HT-29 (cell line): ENCODE measurements at places on chromosomes 3 and 15.

DNA sequence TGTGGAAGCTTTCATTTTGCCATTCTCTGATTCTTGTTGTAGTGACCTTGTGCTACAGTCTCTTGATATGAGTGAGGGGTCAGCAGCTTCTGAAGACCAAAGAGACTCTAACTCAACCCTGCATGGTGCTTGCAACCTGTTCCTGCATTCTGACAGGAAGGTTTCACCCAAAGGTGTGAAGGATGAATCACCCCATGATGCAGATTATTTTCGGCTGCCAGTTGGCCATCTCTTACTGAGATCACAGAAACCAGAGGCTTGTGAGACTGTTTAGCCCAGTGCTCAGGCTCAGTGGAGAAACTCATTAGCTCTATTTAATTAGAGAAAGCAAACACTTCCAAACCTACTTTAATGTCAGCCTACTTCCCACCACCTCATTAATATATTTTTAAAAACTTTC, 29.2 kb upstream of the TPRG1 start:
- DNase-seq, result no peak

- no peak for DNase-seq
These were observed 84.0 kb downstream of the SRGAP3 start for GRCh38 chr3:9165421-9165820.

DNA sequence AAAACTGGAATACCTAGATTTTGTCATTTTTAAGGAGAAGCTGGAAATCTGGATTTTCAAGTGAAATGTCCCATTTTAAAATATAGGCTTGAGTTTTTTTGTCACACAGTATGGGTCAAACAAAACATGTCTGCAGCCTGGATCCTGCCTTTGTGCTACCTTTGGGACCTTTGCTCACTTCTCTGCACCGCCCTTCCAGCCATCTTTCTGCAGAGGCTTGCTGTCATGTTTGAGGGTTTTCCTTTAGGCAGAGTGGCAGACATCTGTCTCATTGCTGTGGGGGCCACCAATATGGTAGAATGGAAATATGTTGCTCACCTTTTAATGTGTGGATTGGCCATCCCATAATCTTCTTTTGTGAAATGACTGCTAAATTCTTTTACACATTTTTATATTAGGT, 136.3 kb downstream of the EEFSEC start:
- no peak for DNase-seq

- DNase-seq, result no peak
These were observed 4.9 kb upstream of the MYZAP start for GRCh38 chr15:57586661-57587424.

GRCh38 chr3:98612996-98613517, 19.6 kb upstream of the CPOX start:
- no peak for DNase-seq

GRCh38 chr3:63762934-63763550, 56.1 kb upstream of the C3orf49 start:
- no peak for DNase-seq

GRCh38 chr15:55823699-55824340, 80.9 kb upstream of the PRTG start:
- no peak for DNase-seq

GRCh38 chr3:141373768-141374526, 5.6 kb downstream of the ZBTB38 start:
- no peak for DNase-seq

- no peak for DNase-seq
These were observed 486.4 kb downstream of the FHIT start for GRCh38 chr3:60764870-60765269.

GRCh38 chr3:115127208-115127607, 19.9 kb downstream of the ZBTB20 start:
- no peak for DNase-seq

DNA sequence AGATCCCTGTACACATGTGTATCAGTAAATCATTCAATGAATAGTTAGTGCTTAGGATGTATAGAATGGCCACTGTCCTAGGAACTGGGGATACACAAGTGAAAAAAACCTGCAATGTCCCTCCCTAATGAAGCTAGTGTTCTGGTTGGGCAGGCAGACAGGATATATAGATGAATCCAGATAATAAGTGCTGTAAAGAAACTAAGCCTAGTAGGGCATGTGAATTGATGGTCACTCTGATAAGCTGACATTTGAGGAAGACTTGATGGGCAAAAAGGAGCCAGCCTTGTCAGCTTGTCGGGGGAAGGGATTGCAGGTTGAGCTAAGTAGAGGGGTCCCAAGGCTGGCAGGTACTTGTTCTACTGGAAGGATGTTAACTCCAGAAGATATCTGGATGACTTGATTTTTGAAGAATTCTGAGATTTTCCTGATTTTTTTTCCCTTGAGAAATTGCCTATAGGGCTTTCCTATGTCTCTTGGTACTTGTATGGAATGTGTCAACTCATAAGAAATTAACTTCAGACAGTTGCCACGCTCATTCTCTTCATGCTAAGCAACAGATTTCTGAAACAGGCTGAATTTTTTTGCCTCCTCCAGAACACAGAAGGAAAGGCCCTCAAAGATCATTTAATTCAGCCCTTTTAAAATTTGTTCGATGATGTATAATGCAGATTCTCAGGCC, 6.3 kb upstream of the KIF23 start:
- no peak for DNase-seq

DNA sequence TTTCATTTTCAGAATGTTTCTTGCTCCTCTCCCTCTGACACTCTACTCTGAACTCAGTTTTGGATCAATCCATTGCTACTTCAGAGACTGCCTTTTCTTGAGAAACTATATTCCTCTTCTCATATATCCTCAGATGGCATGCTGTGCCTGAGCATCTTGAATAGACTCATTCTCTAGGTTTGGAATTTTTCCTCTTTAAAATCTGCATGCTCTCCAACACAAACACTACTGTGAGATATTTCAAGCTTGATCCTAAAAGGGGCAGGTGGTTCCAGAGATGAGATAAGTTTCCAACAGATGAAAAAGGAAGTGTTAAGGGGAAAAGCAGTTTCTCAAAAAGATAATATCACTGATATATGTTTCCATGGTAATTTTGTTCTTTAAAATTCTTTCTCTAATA, 742.2 kb upstream of the EPHA6 start:
- DNase-seq, result no peak

- DNase-seq, result no peak
These were observed 223.1 kb upstream of the EOMES start for GRCh38 chr3:27945229-27945628.

- DNase-seq, result no peak
These were observed 18.9 kb downstream of the PTPN23 start for GRCh38 chr3:47399531-47400270.

DNA sequence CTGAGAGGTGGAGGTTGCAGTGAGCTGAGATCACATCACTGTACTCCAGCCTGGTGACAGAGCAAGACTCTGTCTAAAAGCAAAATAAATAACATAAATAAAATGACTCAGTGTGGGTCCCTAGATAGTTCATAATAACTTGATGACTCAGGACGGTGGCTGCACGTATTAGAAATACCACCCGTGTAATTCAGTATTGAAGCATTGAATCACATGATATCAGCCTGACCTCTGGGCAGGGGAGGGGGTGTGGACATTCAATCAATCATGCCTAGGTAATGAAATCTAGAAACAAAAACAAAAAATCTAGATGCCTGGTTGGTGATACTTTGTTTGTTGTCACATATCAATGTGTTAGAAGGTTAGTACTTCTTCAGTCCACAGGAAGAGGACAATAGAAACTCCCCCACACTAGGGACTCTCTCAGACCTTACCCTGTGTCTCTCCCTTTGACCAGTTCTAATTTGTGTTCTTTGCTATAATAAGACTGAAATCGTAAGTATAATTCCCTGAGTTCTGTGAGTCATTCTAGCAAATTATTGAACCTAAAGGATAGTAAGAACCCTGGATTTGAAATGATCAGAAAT, 177.3 kb downstream of the GAP43 start:
- DNase-seq, result peak; percentile 20

- DNase-seq, result peak; percentile 28
These were observed 371.7 kb upstream of the GBE1 start for GRCh38 chr3:82133070-82133606.

GRCh38 chr15:55928955-55929354, 64.5 kb downstream of the NEDD4 start:
- no peak for DNase-seq

- DNase-seq, result no peak
These were observed 3.4 kb downstream of the UPK1B start for GRCh38 chr3:119176778-119177177.

DNA sequence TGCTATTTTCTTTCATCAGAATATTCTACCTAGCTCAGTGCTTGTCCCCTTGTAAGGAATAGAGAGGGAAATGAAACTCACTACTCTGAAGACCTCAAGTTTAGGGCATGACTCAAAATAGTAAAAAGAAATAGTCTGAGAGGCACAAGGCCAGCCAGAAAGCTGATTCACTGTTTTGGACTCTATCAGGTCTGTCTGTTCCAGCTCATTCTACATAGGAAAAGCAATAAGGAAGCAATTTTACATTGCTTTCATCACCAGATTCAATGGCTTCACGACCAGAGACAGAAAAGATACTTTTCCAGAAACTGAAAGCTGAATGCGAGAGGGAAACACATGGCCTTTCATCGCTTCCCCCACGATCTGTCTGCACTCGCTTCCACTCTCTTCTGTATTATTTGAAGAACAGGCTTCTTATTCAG, 276.0 kb downstream of the GBE1 start:
- no peak for DNase-seq

- DNase-seq, result no peak
These were observed 85.0 kb downstream of the TM4SF4 start for GRCh38 chr3:149559525-149559924.

DNA sequence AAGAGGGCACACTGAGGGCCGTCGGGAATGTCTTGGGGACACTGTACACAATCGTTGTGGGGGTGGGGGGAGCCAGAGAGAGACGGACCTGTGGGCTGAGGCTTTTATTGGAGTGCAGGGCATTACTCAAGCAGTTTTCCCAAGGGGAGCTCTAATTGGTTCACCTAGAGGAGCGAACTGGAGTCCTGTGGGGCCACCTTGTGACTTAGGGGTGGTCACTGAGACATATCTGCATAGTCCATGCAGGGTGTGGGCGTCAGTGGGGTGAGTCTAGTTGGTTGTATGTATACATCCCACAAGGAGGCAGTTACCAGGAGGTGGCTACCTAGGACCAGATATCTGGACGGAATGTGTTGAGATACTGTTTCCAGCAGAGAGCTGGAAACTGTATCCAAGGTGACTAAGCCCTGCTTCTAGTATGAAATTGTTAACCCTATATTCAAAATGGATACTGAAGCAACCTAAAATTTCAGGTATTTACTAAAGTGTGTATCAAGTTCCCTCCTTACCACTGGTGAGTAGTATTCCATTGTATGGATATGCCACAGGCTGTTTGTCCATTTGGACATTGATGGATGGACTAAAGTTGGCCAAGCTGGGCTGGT, 2.6 kb upstream of the PIGZ start:
- no peak for DNase-seq

DNA sequence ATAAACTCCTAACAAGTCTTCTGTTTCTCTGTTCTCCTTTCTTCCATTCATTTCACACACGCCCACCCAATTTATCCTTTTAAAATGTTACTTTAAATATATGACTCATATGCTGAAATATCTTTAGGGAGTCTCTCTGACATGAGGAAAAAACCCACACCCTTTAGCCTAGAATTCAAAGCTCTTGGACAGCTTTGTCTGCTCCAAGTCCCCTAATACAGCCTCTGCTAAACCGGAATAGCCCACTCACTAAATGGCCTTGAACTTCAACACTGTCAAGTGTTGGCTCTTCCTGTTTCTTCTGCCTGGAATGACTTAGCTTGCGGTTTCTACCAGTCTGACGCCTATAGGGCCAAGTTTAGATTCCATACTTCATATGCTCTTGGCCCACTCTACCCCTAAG, 3.3 kb upstream of the CD96 start:
- DNase-seq, result peak; percentile 62

DNA sequence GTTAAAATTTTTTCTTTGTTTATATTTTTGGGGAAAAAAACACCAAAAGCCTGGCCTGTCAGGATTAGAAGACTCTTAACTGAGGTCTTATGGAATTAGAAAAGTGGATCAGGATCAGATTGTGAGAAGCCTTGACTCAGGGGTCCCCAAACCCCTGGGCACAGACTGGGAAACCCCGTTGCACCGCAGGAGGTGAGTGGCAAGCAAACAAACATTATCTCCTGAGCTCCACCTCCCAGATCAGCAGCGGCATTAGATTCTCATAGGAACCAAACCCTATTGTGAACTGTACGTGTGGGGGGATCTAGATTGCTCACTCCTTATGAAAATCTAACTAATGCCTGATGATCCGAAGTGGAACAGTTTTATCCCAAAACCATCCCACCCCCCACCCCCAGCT, 117.2 kb downstream of the TCF12 start:
- DNase-seq, result no peak
